Placental pericyte (primary cell): ENCODE measurements at places on chromosomes 6 and 20. TPM values are rescaled to one million over a fixed set of nuclear protein-coding genes. Genes with fewer than 3 reads are reported as not detected.

Gene PTCRA
- not detected in 2 replicates for total RNA-seq

Gene ARHGAP40
- total RNA-seq, result 0.43 TPM in 1 of 2 replicates, not detected in the other

Gene LTV1
- total RNA-seq, result 20.4 and 21.0 TPM in 2 replicates

Gene MTCH1
- total RNA-seq, result 272 and 388 TPM in 2 replicates

Gene VIP
- 0.22 TPM in 1 of 2 replicates, not detected in the other for total RNA-seq

Gene DDR1
- total RNA-seq, result 15.9 and 36.5 TPM in 2 replicates

Gene NKAIN2
- total RNA-seq, result not detected in 2 replicates

Gene SCRT2
- total RNA-seq, result not detected in 2 replicates

Gene ILRUN
- total RNA-seq, result 46.2 and 58.0 TPM in 2 replicates

Gene SH3BGRL2
- 0.22 and 1.6 TPM in 2 replicates for total RNA-seq

Gene STXBP5
- 59.6 and 71.6 TPM in 2 replicates for total RNA-seq

Gene DPM1
- total RNA-seq, result 65.6 and 73.3 TPM in 2 replicates

Gene WFDC12
- total RNA-seq, result not detected in 2 replicates

Gene BTN1A1
- not detected in 2 replicates for total RNA-seq

Gene LAMA4
- total RNA-seq, result 105 and 123 TPM in 2 replicates

Gene OR2H2
- total RNA-seq, result not detected in 2 replicates

Gene FAM83C
- total RNA-seq, result not detected in 2 replicates

Gene NRM
- total RNA-seq, result 2.2 and 7.3 TPM in 2 replicates

Gene NKX2-2
- not detected in 2 replicates for total RNA-seq

Gene NOX3
- total RNA-seq, result under 0.01 TPM in 1 of 2 replicates, not detected in the other

Gene RFX6
- not detected in 2 replicates for total RNA-seq

Gene SCUBE3
- 0.22 and 9.9 TPM in 2 replicates for total RNA-seq
